ENCODE measurements at places on chromosomes 4 and X. TPM values are rescaled to one million over a fixed set of nuclear protein-coding genes. Genes with fewer than 3 reads are reported as not detected.

DNA sequence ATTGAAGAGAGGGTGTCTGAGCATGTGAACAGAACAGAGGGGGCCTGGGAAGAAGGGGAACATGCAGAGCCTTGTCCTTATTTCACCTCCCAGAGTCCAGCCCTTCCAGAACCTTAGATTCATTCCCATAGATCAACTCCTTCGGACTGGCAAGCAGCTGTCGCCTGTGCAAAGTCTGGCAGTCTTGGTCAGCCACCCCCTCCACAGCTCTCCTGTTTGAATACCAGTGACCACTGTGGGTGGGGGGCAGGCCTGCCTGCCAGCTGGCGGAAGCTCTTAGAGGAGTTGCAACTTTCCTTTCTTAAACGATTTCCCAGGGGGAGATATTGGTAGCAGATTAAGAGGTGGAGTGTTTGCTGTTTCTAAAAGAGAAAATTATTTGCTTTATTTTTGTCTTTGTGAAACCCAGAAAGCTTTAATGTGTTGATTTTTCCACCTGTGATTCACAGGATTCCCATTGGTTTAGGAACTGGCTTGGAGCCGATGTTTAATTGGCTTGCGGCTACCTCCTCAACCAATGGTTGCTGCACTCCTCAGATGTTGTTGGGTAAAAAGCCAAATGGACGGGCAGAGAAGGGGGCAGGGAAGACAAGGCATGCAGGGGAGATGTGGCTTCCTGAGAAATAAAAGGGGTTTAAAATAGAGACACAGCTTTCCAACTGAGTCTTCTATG, 62.2 kb upstream of the PRPS1 start:
- DNase-seq = peak; percentile 51

The POLA1 gene
- total RNA-seq = 9.8 TPM

The HSFX2 gene
- not detected for total RNA-seq

The CRLF2 gene
- not detected for total RNA-seq

The DCAF12L2 gene
- total RNA-seq = not detected

The FATE1 gene
- not detected for total RNA-seq

DNA sequence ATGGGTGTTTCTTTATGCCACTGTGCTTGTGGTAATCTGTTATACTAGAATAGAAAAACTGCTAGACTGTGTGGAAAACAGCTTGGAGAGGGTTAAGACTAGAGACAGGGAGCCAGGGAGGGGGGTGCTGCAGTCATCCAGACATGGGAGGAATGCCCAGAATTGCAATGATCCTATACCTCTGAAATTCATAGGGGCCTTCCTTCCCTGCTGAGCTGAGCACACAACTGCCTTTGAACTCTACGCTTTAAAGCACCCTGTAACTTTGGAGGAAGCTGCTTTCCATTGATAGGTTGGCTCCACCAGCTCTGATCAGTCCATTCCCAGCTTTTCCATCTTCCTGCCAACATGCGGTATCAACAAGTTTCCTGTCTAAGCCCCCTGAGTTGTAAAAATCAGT, 155.9 kb upstream of the RASGEF1B start:
- DNase-seq = no peak

The RTL9 gene
- not detected for total RNA-seq

DNA sequence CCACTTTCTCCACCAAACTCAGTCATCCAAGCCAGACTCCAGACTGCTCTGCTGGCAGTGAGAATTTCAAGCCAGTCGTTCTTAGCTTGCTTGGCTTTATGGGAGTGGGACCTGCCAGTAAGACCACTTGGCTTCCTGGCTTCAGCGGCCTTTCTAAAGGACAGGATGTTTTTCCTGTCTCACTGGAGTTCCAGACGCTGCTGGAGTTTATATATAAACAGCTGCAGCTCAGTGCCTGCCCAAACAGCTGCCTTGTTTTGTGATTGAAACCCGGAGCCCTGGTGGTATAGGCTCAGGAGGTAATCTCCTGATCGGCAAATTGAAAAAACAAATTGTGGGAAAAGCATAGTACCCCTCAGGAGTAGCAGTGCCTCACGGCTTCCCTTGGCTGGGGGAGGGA, 1165.8 kb upstream of the ADGRL3 start:
- no peak for DNase-seq

The STBD1 gene
- total RNA-seq = 11.7 TPM

The RFC1 gene
- total RNA-seq = 70.9 TPM

The SCOC gene
- total RNA-seq = 110 TPM

DNA sequence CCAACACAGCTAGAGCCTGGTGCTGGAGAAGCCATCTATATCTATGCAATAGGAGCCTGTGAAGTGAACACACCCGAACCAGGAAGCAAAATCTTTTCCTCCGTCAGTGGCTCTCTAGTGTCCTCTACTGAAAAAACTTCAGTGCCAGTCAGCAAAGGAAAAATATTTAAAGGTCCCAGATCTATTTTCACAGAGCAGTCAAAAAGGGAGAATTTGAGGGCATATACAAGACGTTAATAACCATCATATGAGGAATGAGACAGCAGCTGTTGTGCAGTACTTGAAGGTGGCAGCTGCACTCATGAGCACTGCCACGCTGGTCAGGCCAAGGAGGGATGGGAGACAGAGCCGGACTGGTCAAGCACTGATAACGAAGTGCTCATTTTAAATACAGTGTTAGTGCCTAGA, 14.4 kb downstream of the MCUB start:
- DNase-seq = no peak

The GLOD5 gene
- not detected for total RNA-seq

- DNase-seq = peak; percentile 39
These were observed 41.8 kb downstream of the INTS12 start for GRCh38 chr4:105666693-105667092.

DNA sequence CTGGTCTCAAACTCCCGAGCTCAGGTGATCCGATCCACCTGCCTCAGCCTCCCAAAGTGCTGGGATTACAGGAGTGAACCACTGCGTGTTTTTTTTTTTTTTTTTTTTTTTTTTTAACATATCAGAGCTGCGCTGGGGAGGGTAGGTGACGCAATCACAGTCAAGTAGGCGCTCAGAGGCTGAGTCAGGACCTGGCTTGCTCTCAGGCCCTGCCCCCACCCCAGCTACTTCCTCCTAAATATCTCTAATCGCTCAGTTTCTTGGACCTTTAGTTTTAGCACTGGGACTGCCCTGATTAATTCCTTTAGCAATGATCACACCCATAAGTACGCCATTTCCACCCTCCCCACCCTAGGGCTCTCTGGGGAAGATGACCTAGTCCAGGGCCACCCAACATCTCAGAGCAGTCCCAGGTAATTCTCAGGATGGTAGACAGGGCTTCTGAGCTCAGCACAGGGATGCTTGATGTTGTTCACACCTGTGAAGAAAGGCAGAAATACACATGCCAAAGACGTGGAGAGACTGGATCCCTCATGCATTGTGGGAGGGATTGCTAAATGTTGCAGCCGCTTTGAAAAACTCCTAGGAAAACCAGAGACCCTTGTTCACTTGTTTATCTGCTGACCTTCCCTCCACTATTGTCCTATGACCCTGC, 50.2 kb downstream of the DDX3X start:
- peak; percentile 65 for DNase-seq

GRCh38 chr4:87974856-87975462, 555 bp upstream of the SPP1 start:
- peak; percentile 24 for DNase-seq

DNA sequence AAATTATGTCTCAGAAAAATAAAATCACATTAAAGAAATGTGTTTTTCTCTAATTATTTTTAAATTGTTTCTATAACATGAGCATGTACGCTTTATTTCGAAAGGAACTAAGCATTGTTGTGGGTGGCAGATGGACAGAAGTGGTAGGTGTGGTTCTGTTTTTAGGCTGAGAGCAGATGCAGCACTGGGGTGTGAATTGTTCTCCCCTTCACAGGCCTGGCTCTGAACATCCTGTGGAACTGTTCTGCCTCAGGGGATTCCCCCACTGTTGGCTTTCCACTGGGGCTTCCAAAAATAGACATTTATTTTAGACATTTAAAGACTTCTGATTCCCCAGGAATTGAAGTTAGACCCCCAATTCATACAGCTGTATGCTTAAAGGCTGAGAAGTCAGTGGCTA, 41.9 kb upstream of the PDHA2 start:
- no peak for DNase-seq

DNA sequence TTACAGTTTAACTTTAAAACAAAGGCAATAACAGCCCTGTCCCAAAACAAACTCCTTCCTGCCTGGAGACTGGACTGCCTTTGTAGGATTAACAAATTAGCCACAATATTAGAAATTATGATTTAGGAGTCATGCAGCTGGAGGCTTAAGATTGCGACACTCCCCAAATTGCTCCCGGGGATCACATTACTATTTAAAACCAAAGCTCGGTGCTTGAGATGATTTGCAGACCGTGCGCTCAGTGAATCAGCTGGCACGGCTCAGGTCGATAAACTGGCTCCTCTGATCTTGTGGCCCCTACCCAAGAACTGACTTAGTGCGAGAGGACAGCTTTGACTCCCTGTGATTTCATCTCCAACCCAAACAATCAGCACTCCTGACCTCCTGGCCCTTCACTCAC, 829.3 kb downstream of the NLGN4X start:
- no peak for DNase-seq

DNA sequence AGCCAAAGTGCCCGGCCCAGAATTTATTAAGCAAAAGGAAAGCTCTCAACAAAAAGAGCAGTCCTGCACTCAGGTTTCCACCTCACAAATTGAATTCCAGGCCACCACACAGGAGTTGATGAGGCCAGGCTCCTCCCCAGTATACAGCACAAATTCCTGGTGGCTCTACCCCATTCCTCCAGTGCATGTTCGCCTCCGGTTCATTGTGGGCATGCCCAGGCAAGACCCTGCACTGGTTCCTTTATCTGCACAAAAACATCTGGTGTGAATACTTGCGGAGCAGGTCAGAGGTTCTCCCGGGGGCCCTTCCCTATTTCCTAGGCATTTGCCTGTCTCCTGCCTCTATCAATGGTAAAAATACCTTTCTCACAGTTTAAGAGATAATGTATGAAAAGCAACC, 195.2 kb upstream of the ANXA10 start:
- peak; percentile 95 for DNase-seq

DNA sequence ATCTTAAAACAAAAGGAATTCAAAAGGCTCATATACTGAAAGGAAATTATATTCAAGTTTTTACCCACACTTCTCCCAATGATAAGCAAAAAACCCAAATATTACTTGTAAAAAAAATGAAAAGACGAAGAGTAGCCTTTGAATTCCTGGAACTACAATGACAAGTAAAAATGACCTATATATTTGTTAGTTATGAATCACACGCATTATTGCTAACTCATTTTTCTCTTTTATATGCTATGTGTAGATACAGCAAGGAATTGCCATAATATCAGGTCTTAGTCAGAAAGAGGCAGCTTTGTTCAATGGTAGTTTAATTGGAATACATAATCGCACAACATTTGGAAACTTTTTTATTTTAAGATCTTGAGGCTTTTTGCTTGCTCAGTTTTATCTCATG, 22.7 kb upstream of the ASB5 start:
- DNase-seq = no peak

DNA sequence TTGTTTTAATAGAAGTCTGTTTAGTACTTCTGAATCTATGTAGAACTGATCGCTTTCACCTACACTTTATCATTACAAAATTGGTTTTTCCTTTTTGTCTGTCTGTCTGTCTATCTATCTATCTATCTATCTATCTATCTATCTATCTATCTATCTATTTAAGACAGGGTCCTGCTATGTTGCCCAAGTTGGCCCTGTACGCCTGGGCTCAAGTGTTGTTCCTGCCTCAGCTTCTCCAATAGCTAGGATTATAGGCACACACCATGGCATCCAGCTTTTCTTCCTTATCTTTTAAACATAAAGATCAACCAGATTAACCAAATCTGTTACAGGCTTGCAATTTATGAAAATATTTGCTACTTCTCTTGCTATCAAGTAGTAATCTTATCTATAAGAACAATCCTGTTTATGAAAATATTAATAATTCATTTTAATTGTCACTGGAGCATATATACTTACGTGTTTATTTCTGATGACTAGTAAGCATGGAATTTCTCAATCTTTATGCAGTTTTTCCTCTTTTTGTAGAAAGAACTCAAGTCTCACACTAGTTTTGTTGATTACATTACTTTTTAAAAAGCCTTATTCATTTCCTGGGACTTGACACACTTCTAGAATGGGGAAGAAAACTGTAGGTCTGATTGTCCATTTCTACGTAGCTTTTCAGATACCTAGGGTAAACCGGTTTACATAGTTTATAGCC, 24.5 kb downstream of the KIAA0232 start:
- no peak for DNase-seq

The BMPR1B gene
- total RNA-seq = 11.3 TPM

The PHKA1 gene
- 12.0 TPM for total RNA-seq

Measured in mammary epithelial cell (primary cell).